ENCODE measurements at places on chromosomes 1 and 21.

DNA sequence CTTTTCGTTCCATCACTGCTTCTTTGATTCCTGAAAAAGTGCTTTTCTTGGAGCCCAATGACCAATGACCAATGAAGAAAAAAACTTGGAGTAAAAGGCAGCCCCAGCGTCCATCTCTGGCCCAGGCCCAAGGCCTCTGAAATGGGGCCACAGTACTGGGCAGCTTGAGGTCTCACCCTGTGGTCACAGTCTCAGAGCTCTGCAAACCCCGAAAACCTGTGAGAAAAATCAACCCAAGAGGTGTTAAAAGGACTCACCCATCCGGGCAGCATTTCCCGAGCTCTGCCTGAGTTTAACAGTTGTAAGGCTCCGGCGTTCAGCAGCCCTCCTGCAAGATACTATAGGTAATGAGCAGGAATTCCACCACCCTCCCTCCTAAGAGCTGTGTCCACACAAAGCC lies 2.1 kb upstream of the EFHD2 start:
- no peak for DNase-seq

DNA sequence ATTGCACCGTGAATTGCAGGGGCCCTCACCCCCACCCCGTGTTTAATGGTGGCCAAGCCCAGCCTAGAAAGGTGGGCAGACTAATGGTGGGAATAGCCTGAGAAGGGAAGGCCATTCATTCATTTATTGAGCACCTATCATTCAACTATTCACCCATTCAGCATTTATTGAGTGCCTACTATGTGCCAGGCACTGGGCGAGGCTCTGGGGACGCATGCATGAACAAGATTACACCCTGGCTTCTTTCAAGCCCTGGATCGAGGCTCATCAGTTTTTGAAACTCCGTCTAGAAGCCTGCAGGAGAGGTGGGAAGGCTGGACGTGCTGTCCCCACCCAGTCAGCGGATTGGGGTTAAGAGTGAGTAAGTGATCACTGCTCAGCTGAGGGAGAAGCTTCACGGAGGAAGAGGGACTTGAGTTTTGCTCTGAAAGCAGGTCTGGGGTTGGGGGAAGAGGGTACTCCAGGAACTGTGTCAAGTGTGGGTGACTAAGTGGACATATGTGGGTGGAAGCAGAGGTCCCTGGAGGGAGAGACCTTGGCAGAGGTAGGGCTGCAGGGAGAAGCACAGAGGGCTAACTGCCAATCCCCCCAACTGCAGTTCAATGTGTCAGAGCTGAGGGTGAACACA lies 35.6 kb downstream of the MEF2D start:
- DNase-seq, result no peak

DNA sequence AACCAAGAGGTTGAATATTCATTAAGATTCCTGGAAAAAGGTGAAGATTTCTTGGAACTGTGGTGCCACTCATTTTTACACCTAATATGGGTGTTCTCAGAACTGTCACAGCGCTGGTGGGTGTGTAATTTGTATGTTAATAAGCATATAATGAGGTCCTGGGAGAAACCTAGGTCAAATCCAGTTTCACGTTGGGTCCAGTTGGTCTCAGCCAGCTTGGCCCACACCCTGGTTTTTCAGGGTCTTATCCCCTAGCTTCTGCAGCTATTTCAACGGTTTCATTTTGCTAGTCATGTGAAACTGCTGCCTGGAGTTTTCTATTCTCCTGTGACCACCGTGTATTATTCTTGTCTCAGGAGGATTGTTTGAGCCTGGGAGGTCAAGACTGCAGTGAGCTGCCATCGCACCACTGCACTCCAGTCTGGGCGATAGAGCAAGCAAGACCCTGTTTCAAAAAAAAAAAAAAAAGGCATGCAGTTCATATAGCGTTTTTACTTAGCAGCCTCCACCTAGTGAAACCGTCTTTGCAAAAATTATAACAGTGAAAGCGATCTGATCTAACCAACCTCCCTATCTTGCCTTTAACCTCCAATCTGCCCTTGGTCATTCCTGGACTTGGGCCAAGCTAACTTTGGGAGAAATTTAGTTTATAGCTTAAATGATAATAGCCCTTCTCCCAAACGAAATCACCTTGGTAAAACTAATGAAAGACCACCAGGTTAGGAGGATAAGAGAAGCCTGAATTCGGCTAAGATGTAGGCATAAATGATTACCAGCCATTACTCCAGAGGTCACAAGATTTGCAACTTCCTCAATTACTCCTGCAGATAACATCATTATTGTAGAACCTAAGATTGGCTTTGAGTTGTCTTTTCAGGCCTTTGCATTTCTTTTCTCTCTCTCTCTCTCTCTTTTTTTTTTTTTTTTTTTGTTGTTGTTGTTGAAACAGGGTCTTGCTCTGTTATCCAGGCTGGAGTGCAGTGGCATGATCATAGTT lies 44.0 kb downstream of the PTAFR start:
- DNase-seq, result no peak

- DNase-seq, result no peak
These were observed 424.4 kb downstream of the NPHP4 start for GRCh38 chr1:5567839-5568238.

DNA sequence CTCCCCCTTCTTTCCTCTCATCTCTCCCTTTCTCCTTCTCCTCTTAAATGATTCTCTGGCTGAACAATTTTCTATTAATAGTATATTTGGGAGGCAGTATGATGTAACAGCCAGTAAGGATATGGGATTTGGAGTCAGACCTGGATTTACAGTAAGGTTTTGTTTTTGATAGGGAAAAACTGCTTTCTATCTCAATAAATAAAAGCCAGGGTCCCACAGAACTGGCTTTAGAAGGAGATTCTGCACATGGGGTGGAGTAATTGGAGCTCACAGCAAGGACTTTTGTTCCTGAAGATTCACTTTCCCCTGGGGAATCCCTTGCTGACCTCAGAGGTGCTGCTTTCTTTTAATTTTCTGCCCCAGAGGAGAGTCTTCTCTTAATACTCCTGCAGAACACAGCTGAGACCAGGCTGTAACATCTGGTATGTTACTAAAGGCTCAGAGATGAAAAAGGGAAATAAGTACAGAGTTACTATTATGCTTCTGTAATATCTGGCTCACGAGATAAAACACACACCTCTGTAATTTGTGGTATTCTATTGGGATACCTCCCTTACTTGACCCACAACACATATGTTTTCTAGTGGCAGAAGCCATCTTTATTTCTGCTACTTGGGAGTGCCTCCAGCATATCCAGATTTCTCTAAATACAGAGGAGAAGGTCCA lies 13.4 kb downstream of the EPB41 start:
- DNase-seq, result no peak

DNA sequence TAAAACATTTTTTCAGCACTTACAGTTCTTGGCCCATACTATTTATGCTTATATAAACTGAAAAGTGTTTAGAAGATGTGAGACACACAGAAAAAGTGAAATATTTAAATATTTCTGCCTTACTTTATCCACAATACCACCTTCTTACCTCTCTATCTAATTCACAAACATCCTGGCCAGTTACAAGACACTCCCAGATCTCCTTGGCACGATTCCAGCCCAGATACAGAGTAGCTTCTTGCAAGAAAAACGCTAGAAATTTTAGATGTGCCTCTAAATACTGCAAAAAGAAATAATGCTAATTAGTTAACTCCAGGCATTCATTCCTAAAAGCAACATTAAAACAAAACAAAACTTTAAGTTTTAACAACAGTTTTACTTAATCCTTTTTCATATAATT lies 68.4 kb downstream of the USP24 start:
- no peak for DNase-seq

GRCh38 chr1:18385239-18385790 lies 95.4 kb upstream of the KLHDC7A start:
- DNase-seq, result no peak

- DNase-seq, result no peak
These were observed 200.9 kb downstream of the PLPP3 start for GRCh38 chr1:56378341-56379070.
